ENCODE measurements at places on chromosomes 7 and 10.

- DNase-seq = no peak
Measured at GRCh38 chr10:3897156-3897555, 112.1 kb upstream of the KLF6 start.

DNA sequence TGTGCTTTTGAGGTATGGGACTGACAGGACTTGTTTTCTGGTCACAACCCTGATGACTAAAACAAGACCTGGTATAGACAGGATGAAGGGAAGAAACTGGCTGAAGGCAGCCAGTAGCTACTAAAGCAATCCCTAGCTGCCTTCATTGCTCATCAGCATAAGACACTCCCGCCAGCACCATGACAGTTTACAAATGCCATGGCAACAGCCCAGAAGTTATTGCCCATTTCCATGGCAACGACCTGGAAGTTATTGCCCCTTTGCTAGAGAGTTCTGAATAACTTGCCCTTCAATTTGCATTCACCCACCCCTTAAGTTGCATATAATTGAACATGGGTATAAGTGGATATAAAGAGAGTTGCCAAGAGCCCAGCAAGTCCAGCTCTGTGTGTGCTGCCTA is 169.6 kb upstream of the FAM171A1 start:
- DNase-seq = no peak

DNA sequence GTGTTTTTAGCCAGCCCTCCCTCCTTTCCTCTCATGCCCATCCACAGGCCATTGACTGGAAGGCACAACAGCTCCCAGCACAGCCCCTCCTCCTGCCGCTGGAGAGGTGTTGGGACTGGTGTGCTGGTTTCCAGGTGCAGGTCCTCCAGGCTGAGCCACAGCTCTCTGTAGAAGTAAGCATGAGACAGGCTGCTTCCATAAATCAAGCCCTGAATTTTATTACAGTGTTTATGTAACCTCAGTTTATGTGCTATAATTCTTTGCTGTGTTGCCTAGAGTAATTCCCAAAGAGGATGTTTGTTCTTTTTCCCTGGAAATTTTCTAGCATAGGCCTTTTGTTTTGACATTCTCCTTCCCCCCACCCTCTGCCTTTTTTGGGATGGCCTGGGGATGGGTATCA is 445.8 kb downstream of the AUTS2 start:
- no peak for DNase-seq

DNA sequence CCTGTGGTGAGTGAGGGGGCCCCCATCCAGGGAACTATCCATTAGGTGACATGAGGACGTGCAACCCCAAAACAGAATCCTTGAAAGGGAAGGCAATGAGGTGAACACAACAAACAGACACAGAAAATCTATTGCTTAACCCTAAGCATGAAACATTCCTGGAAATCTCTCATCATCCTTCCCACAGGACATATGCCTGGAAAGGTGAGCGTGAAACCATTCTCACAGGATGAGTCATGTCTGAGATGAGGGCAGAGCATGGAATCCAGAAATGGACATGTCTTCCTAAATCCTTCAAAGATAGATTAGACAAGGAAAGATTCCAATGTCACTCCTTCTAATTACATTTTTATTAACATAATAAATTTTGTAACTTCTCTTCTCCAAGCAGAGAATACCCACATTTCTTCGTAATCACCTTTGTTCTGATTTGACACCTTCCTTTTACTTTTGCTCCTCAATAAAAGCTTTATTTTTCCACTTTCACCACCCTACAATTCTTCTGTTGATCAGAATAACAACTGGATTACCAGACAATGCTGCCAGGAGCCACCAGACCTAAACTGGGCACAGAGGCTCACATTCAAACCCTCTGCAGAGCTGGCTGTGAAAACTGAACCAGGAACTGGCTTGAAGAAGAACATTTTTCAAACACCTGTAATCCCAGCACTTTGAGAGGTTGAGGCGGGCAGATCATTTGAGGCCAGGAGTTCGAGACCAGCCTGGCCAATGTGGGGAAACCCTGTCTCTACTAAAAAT is 67.2 kb downstream of the COBL start:
- DNase-seq = no peak

DNA sequence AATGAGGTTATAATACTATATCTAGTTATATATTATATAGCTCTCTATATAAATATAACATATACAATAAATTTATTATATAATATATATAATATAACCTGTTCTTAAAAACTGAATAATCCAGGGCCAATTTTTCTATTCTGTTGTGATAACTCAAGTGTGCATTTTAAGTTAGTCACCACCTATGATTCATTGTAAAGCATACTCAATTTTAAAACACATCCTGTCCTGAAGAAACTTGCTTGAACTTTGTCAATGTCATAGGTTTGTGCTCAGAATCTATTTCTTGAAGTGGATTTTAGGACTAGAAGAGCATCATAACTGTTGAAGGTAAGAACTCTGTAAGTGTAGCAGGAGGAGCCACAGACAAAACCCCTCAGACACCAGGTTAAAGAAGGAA is 1209.8 kb downstream of the REEP3 start:
- no peak for DNase-seq

DNA sequence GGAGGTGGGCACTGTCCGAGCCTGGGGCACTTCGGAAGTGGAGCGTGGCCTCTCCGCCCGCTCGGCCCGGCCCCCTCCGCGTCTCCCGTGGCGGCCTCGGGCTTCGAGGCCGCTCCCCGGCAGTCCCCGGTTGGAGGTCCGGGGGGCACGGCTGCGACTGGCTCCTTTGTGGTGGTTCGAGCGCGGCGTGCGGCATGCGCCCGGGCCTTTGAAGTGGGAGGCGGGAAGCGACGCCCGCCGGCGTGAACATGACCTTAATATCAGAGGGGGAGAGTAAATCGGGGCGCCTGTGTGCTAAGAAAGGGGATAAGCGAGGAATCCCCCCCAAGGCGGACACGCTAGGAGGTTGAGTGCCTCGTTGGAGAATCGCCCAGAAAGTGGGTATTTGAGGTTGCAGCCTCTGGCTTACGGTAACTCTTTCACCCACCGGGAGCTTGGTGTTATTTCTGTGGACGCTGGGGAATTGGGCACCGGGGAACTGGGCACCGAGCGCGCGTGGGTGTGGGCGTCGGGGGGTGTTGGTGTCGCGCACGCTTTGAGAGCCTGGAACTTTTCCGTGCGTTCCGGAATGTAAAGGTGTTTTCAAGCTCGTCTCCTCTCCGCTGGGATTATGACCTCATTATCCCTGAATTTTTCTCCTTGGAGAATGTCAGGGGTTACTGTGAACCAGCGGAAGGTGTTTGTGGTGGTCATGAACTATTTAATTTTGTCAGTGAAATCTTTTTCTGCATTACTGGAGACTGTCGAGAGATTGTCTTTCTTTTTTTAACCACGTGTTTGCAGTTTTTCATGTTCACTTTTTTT is 660 bp downstream of the SUV39H2 start:
- no peak for DNase-seq

GRCh38 chr10:12808014-12808613 is 193.4 kb downstream of the CCDC3 start:
- DNase-seq = no peak
